HL-60 (cell line): ENCODE measurements at places on chromosomes 1 and 21.

- no peak for DNase-seq
These were observed 338.2 kb downstream of the KIF26B start for GRCh38 chr1:245493029-245493428.

- peak; percentile 3 for DNase-seq
These were observed 365.3 kb upstream of the PROX1 start for GRCh38 chr1:213622365-213623063.

DNA sequence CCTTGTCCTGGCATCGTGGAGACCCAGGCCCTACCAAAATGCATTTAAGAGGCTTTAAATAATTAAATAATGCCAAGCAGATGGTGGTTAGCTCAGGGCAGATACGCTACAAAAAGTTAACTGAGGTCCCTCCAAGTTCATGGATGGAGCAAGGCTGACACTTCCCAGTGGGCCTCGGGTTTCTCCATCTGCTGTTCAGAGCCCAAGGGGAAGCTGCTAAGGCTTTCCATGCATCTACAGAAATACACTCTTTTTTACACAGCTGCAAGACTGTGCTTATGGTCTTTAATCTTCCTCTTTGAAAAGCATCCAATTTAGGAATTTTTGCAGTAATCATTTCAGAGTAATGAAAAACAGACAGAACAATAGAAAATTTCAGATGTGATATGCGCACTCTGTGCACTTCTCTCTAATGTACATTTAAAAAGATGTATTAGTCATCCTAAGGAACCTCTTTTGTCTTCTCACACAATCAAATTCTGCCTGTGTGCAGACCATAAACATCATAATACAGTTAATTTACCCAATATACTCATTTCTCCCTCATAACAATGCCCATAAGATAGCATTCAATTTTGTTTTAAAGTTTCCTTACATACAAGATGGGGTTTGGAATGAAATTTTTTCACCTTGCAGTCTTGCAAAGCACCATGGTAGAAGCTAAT, 173.2 kb upstream of the ATP1B1 start:
- DNase-seq = no peak

- DNase-seq = no peak
These were observed 206.1 kb downstream of the BACH1 start for GRCh38 chr21:29504751-29505321.

- no peak for DNase-seq
These were observed 121.1 kb downstream of the FOXD2 start for GRCh38 chr1:47558601-47559593.

DNA sequence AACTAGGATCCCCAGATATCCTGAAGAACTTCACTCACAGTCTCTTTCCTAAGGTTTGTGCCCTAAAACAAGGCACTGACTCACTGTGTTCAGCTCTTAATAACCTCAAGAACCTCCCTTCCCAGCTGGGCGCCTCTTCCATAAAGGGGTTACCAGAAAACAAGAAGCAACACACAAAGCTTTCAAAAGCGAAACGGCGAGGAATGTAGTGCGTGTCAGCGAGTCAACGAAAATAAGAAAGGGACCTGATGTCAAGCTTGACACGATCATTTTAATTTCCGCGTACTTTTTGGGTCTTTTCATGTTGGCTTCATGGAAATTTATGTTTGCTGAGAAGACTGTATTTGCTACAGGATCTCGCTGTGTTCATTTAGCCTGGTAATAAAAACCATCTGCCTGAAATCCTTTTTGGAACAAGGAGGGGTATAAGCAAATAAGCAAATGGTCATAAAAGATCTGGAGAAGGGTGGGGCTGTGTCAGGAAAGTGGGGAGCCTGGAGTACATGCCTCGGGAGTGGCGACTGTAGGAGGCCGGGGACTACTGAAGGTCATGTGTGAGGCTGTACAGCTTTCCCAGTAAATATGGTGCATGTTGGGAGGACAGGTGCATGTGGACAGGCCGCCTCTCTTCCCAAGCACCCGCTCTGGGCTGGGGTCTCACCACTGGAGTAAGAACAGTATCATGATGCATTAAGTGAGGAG, 11.4 kb upstream of the CLDN14 start:
- DNase-seq = no peak

- DNase-seq = no peak
These were observed 191.8 kb downstream of the TOMM20 start for GRCh38 chr1:234936612-234937389.

DNA sequence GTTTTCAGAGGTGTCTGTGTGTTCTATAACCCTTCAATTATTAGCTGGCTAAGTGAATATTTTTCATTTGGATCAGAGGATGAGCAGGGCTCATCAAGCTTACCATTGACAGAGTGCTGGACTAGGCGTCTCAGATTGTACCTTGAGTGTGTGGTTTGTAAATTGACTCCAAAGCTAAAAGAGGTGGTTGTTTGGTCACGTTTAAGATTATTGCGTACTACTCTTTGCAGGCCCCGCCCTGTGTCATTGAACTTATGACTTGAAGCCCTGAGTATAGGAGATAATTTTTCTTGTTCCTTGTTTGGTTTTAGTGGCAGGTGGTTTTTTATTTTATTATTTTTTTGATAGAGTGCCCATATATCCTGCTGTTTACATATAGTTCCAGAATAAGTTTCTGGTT, 17.7 kb downstream of the MRPS6 start:
- DNase-seq = no peak

- no peak for DNase-seq
These were observed 8.3 kb downstream of the ACTRT2 start for GRCh38 chr1:3029481-3029961.

GRCh38 chr1:245154429-245155271, at the start of gene KIF26B:
Gene KIF26B, plus strand, starts transcription at chr1:245154985. Its CDS starts 440 bp downstream, at chr1:245155425.
- DNase-seq = peak; percentile 48

DNA sequence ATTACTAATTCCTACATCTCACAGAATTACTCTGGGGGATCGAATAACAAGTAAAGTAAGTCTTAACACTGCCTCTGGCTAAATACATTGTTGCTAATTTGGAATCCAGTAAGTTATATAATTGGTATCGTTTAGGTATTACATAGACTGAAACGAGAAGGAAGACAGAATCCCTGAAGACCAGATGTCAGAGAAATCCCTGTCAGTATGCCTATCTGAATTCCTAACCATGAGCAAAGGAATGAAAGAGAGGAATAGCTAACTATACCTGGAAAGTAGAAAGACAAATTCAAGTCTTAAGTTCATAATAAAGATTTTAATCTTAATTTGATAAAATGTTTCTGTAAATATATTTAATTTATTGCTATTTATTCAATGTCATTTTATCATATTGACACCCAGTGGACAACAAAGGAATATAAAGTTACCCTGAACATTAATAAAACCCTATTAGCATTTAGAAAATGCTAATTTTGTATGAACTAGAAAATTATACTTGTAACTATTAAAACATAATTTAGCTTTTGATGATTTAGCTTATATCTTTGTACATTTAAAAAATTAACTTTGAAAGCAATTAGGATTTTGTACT, 11.4 kb downstream of the DEPDC1 start:
- no peak for DNase-seq

- DNase-seq = peak; percentile 72
These were observed 97.3 kb upstream of the HMCN1 start for GRCh38 chr1:185636848-185637247.

DNA sequence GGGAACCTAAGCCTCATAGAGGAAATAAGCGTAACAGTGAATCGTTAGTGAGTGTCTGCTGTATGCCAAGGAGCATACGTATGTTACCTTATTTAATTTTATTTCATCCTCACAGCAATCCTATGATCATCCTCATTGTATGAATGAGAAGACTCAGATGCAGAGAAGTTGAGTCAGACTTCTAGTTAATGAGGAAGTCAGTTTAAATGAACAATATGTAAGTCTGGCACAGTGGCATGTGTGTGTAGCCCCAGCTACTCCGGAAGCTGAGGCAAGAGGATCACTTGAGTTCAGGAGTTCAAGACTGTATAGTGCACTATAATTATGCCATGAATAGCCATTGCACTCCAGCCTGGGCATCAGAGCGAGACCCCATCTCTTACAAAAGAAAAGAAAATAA, 148.0 kb downstream of the ZZZ3 start:
- DNase-seq = peak; percentile 41

- no peak for DNase-seq
These were observed 20.4 kb downstream of the PRPF38A start for GRCh38 chr1:52424813-52425212.

DNA sequence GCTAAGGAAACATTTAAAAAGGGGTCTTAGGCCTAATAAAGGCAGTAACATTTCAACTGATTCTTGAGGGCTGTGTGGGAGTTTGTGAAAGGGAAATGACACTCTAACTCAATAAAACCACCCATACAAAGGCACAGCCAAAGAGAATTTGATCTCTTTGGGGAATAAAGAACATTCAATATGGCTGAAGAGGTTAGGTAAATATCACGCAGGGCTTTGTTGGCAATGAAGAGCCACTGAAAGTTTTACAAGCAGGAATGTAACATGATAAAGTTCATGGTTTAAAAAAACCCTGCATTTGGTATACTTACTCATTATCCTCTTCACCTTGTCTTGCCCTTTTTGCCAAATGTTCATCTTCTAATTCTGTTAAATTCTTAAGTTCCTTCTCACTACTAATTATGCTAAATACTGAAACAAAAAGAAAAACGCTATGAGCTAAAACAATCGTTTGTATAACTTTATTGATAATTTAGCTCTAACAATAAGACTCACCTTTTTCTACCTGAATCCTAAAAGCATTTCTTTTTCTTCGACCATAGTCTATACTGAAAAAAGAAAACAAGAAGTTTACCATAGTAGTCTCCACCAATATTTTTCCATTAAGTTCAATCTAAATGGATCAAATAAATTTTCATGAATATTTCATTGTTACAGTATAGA, 12.5 kb downstream of the NVL start:
- no peak for DNase-seq

DNA sequence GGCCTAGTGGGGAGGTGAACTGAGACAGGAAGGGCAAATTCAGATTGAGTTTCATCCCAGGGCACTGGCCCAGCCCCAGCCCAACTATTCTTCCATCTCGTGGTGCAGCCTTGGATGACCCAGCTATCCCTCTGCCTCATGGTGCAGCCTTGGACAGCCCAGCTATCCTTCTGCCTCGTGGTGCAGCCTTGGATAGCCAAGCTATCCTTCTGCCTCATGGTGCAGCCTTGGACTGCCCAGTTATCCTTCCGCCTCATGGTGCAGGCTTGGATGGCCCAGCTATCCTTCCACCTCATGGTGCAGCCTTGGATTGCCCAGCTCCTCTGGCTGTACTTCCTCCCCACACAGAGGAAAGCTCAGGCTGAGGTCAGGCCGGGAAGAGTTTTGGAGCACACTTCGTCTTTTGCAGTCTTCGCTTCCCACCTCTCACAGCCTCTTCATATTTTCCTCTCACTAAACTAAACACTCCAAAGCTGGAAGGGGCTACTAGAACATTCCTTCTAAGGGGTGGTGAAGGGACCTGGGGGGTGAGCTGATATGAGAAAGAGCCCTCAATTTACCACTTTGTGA, 69.8 kb upstream of the TTC34 start:
- no peak for DNase-seq

GRCh38 chr1:175388285-175388684, 195.7 kb upstream of the KIAA0040 start:
- no peak for DNase-seq

GRCh38 chr1:244361764-244362473, 89.8 kb downstream of the ADSS2 start:
- no peak for DNase-seq

DNA sequence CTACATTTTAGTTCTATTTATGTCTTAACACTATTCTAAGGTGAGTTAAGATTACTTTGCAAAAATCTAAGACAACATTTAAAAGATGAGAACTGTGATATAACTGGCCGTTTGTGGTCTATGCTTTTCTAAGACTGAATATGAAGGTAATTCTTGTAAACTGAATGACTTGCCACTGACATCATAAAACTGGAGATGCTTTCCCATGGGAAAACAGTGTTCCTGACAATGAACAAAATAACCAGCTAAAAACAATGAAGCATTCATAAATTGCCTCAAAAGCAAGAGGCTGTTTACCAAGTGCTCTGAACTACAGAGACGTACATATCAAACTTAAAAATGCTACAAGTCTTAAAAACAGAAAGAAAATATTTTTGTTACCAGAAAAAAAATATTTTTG, 54.7 kb downstream of the APP start:
- DNase-seq = no peak

DNA sequence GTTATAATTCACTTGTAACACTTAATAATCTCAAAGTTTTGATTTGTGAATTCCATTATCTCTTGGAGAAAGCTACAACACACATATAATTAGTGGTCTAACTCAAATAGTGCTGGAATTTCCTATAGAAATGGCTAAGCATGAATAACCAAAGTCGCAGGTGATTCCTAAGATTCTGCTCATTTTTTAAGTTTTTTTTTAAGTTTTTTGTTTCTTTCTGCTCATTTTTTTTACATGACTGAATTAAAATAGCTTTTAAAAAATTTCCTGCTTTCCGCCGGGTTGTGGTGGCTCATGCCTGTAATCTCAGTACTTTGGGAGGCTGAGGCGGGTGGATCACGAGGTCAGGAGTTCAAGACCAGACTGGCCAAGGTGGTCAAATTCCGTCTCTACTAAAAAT, 90.4 kb downstream of the APP start:
- DNase-seq = no peak

GRCh38 chr1:82901118-82901517, 1097.8 kb downstream of the TTLL7 start:
- no peak for DNase-seq

DNA sequence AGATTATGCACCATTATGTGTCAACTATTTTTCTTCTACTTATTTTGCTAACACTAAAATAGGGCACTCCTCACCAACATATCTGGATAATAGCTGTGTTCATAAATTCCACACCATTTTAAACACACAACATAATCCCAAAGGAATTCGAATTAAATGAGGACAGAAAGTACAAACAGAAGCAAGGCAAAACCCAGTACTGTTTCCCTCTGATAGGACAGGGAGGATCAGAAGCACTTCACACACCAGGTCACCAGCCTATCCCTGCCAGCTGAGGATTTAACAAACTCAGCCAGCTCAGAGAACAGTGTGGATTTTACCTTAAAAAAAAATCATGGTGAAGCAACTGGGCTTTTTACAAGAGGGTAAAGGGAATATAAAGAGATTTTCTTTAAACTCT, 20.0 kb downstream of the CRYZ start:
- no peak for DNase-seq

- DNase-seq = no peak
These were observed 1.8 kb downstream of the SPRR1B start for GRCh38 chr1:153032677-153033308.

GRCh38 chr1:90537606-90538362, 179.3 kb downstream of the BARHL2 start:
- DNase-seq = no peak

DNA sequence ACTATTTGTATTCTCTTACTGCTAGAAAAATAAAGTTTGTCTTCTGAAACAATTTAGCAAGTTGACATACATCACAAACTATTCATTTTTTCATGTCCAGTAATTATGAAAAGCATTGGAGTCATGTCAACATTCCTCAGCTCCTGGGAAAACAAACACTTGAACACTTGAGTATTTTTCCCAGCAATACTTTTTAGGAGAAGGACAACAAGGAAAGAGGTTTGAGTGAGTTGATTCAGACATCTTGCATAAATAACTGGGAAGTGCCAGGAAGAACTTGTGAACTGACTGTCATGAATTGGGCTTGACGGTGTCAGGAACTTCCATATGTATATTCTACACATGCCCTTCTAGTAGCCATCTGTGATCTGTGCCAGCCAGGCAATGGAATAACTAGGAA, 195.6 kb downstream of the HMCN1 start:
- DNase-seq = no peak
